ENCODE measurements at places on chromosomes 3 and 15. TPM values are rescaled to one million over a fixed set of nuclear protein-coding genes. Genes with fewer than 3 reads are reported as not detected.

DNA sequence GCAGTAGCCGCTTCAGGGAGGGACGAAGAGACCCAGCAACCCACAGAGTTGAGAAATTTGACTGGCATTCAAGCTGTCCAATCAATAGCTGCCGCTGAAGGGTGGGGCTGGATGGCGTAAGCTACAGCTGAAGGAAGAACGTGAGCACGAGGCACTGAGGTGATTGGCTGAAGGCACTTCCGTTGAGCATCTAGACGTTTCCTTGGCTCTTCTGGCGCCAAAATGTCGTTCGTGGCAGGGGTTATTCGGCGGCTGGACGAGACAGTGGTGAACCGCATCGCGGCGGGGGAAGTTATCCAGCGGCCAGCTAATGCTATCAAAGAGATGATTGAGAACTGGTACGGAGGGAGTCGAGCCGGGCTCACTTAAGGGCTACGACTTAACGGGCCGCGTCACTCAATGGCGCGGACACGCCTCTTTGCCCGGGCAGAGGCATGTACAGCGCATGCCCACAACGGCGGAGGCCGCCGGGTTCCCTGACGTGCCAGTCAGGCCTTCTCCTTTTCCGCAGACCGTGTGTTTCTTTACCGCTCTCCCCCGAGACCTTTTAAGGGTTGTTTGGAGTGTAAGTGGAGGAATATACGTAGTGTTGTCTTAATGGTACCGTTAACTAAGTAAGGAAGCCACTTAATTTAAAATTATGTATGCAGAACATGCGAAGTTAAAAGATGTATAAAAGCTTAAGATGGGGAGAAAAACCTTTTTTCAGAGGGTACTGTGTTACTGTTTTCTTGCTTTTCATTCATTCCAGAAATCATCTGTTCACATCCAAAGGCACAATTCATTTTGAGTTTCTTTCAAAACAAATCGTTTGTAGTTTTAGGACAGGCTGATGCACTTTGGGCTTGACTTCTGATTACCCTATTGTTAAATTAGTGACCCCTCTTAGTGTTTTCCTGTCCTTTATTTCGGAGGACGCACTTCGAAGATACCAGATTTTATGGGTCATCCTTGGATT is at the start of gene MLH1:
Gene MLH1 (plus strand): TSS at position 193 of the 958 bp plus-strand sequence. CDS start 30 bp downstream, at position 223.
- peak; percentile 90 for ATAC-seq

GRCh38 chr15:23890218-23890617 is 203.1 kb upstream of the NDN start:
- no peak for ATAC-seq

ZPLD1 gene
- not detected for total RNA-seq

GRCh38 chr3:84566256-84566655 is 392.5 kb upstream of the CADM2 start:
- ATAC-seq: no peak

GRCh38 chr15:36914466-36914865 is 185.9 kb downstream of the MEIS2 start:
- ATAC-seq: no peak

DNA sequence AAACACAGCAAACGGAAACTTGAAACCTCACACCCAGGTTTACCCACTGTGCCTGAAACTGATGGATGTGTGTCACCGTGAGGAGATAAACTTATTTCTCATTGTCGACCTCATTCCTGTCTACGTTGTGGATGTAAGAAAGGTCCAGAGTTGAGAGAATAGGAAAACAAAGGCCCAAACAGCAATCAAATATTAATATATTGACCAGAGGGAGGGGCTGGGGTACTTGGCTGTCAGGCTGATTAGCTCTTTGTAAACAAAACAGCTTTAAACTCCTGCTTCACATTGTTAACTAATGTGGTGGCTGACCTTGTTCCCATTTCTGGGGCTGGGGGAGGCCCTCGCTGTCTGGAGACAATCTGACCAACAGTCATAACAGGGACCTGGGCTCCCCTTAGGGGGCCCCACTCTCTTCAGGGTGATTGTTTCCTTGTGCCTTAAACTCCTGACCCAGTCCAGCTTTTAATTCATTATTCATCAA is 937.6 kb downstream of the MCTP2 start:
- ATAC-seq: no peak

- peak; percentile 79 for ATAC-seq
Observed at GRCh38 chr15:41940441-41940857, 31.9 kb downstream of the EHD4 start.

DNA sequence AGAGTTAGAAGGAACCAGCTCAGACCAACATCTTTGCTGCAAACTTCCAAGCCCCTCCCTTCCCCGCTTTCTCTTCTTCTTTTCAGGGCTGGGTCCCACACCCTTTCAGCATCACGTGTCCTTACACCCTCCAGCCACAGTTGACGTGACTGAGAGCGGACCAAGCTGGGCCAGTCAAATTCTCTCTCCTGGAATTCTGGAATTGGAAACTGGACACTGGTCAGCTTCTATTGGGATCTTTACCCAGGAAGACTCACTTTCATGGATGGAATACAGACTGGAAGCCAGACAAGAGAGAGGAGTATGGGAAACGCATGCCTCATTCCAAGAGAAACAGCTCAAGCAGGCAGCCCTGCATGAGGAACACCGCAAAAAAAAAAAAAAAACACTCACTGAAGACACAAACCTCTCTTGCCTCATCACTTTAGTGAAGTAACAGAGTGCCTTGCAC is 12.4 kb upstream of the TPM1 start:
- no peak for ATAC-seq

GRM2 gene
- total RNA-seq: 0.45 TPM

DNA sequence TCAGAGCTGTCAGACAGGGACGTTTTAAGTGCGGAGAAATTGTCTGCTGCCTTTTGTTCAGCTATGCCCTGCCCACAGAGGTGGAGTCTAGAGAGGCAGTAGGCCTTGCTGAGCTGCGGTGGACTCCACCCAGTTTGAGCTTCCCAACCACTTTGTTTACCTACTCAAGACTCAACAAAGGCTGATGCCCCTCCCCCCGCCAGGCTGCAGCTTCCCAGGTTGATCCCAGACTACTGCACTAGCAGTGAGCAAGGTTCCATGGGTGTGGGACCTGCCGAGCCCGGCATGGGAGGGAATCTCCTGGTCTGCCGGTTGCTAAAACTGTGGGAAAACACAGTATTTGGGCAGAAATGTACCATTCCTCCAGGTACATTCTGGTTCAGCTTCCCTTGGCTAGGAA is 282.1 kb downstream of the VGLL3 start:
- ATAC-seq: no peak

Data from activated T-helper 17 cell treated with anti-CD3 and anti-CD28 coated beads, Interleukin-2, amount 50 U/mL, for 72 hours (primary cell).